ENCODE measurements at places on chromosomes 2 and 18. TPM values are rescaled to one million over a fixed set of nuclear protein-coding genes. Genes with fewer than 3 reads are reported as not detected.

Gene HAAO
- total RNA-seq: not detected

Gene MCM6
- total RNA-seq: 50.0 TPM

Gene INHBB
- total RNA-seq: 0.79 TPM

Gene RBM45
- total RNA-seq: 19.1 TPM

Gene HMSD
- total RNA-seq: 0.27 TPM

Gene IFT172
- 25.9 TPM for total RNA-seq

Gene C2orf80
- not detected for total RNA-seq

Gene SCRN3
- 29.8 TPM for total RNA-seq

Gene RBM44
- total RNA-seq: 2.0 TPM

Gene SPC25
- total RNA-seq: 16.4 TPM

Gene CELF4
- not detected for total RNA-seq

Gene CD226
- total RNA-seq: 0.53 TPM

Gene C1QL2
- not detected for total RNA-seq

Gene TXNDC2
- total RNA-seq: 0.07 TPM

Gene TUBB8B
- not detected for total RNA-seq

Gene TUBA3E
- total RNA-seq: not detected

Gene FSIP2
- 0.27 TPM for total RNA-seq

Gene ASB1
- total RNA-seq: 11.1 TPM

Gene OSBPL6
- total RNA-seq: 11.8 TPM

Gene SIX3
- total RNA-seq: not detected

Gene KIAA2012
- not detected for total RNA-seq

Gene ASAP2
- 121 TPM for total RNA-seq

Gene ANKRD30BL
- total RNA-seq: not detected

Gene UGT1A5
- total RNA-seq: not detected

Gene STEAP3
- total RNA-seq: 27.9 TPM

Gene SKOR2
- total RNA-seq: not detected

Gene SH3RF3
- 7.3 TPM for total RNA-seq

Gene SLC9A4
- total RNA-seq: not detected

Gene LYG2
- total RNA-seq: not detected

Gene CFAP210
- not detected for total RNA-seq

Gene TUBA4A
- total RNA-seq: 50.7 TPM

Gene SLC23A3
- 1.8 TPM for total RNA-seq

Gene TBR1
- under 0.01 TPM for total RNA-seq

Gene REG3G
- not detected for total RNA-seq

Gene BCL2
- 2.6 TPM for total RNA-seq

Gene GKN1
- not detected for total RNA-seq

Gene FAM136A
- total RNA-seq: 56.4 TPM

Gene NT5C1B
- total RNA-seq: not detected

Gene IGFBP2
- 19.9 TPM for total RNA-seq

Gene NEMP2
- 3.6 TPM for total RNA-seq

Gene VWA3B
- not detected for total RNA-seq

Gene THSD7B
- total RNA-seq: under 0.01 TPM
